ENCODE measurements at places on chromosomes 11 and 22.

DNA sequence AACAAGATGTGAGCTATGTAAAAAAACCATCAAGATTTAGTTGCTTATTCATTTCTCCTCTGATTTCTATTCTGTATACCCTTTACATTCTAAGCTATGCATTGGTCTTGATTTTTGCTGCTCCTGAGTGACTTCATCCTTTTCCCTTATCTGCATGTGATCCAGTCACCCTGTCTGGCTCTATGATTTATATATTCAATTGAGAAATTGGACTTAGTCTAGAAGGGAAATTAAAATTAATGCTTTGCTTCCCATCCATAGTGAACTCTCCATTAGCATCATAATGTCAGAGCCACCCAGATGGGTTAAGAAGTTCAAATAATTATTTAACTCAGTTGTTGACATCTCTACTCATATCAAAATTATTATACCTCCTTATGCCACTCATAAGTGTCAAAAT, 5.0 kb downstream of the JRKL start:
- H3K4me1 ChIP-seq: peaks cover 8% of the 10 kb centered on the region
- H3K36me3 ChIP-seq: no peaks in the 10 kb centered on the region
- no peak overlapping the region for H3K4me3 ChIP-seq
- DNase-seq: no peak
- no peak overlapping the region for H3K27ac ChIP-seq

GRCh38 chr22:37844904-37845329, 783 bp upstream of the ANKRD54 start:
- no peaks in the 10 kb centered on the region for H3K27me3 ChIP-seq
- peaks cover 16% of the 10 kb centered on the region for H3K4me1 ChIP-seq
- peak overlapping the region; percentile 55 for H3K27ac ChIP-seq

- H3K4me3 ChIP-seq: no peak overlapping the region
- no peaks in the 10 kb centered on the region for H3K27me3 ChIP-seq
- DNase-seq: no peak
- H3K4me1 ChIP-seq: peaks cover 6% of the 10 kb centered on the region
- no peaks in the 10 kb centered on the region for H3K36me3 ChIP-seq
- no peak overlapping the region for H3K27ac ChIP-seq
Measured at GRCh38 chr11:2609345-2609744, 90.4 kb downstream of the KCNQ1OT1 start.

- H3K27ac ChIP-seq: no peak overlapping the region
- no peak for DNase-seq
- H3K4me1 ChIP-seq: peaks cover 14% of the 10 kb centered on the region
Measured at GRCh38 chr11:12778240-12778905, 104.2 kb downstream of the TEAD1 start.

GRCh38 chr11:61861634-61862033, 29.7 kb downstream of the FADS3 start:
- H3K4me3 ChIP-seq: no peak overlapping the region
- DNase-seq: no peak
- H3K27me3 ChIP-seq: no peaks in the 10 kb centered on the region
- no peak overlapping the region for H3K27ac ChIP-seq
